Immature natural killer cell (primary cell): ENCODE measurements at places on chromosomes 2 and 18.

GRCh38 chr2:64223055-64223454 lies 78.8 kb upstream of the PELI1 start:
- no peak for DNase-seq
- H3K36me3 ChIP-seq, result no peaks in the 10 kb centered on the region
- no peaks in the 10 kb centered on the region for H3K27me3 ChIP-seq
- H3K4me3 ChIP-seq, result no peak overlapping the region
- no peak overlapping the region for H3K27ac ChIP-seq

GRCh38 chr2:201452058-201452921 lies 750 bp downstream of the STRADB start:
- H3K4me3 ChIP-seq, result peak overlapping the region; percentile 90
- peak overlapping the region; percentile 83 for H3K27ac ChIP-seq
- H3K36me3 ChIP-seq, result no peaks in the 10 kb centered on the region
- peaks cover 50% of the 10 kb centered on the region for H3K4me1 ChIP-seq
- no peak for DNase-seq

DNA sequence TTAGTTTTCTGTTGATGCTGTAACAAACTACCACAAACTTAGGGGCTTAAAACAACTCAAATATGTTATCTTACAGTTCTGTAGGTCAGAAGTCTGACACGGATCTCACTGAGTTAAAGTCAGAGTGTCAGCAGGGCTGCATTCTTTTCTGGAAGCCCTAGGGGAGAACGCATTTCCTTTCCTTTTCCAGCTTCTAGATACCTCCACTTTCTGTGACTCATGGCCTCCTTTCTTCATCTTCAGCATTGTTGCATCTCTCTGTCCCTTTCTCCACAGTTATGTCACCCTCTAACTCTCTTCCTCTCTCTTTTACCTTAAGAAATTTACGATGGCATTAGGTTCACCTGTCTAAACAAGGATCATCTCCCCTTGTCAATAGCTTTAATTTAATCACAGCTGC lies 13.3 kb upstream of the PPP4R1 start:
- no peak for DNase-seq
- H3K4me1 ChIP-seq, result no peaks in the 10 kb centered on the region
- no peak overlapping the region for H3K27ac ChIP-seq
- peaks cover 7% of the 10 kb centered on the region for H3K27me3 ChIP-seq
- no peak overlapping the region for H3K4me3 ChIP-seq
- no peaks in the 10 kb centered on the region for H3K36me3 ChIP-seq

GRCh38 chr18:13112982-13113381 lies 105.6 kb upstream of the LDLRAD4 start:
- no peaks in the 10 kb centered on the region for H3K4me1 ChIP-seq
- H3K27me3 ChIP-seq, result peaks cover 2% of the 10 kb centered on the region
- DNase-seq, result no peak
- no peak overlapping the region for H3K27ac ChIP-seq
- peaks cover 44% of the 10 kb centered on the region for H3K36me3 ChIP-seq

- no peak overlapping the region for H3K4me3 ChIP-seq
- no peak overlapping the region for H3K27ac ChIP-seq
- peaks cover 1% of the 10 kb centered on the region for H3K27me3 ChIP-seq
- no peaks in the 10 kb centered on the region for H3K4me1 ChIP-seq
Measured at GRCh38 chr18:48668466-48669179, 129.8 kb downstream of the CTIF start.

DNA sequence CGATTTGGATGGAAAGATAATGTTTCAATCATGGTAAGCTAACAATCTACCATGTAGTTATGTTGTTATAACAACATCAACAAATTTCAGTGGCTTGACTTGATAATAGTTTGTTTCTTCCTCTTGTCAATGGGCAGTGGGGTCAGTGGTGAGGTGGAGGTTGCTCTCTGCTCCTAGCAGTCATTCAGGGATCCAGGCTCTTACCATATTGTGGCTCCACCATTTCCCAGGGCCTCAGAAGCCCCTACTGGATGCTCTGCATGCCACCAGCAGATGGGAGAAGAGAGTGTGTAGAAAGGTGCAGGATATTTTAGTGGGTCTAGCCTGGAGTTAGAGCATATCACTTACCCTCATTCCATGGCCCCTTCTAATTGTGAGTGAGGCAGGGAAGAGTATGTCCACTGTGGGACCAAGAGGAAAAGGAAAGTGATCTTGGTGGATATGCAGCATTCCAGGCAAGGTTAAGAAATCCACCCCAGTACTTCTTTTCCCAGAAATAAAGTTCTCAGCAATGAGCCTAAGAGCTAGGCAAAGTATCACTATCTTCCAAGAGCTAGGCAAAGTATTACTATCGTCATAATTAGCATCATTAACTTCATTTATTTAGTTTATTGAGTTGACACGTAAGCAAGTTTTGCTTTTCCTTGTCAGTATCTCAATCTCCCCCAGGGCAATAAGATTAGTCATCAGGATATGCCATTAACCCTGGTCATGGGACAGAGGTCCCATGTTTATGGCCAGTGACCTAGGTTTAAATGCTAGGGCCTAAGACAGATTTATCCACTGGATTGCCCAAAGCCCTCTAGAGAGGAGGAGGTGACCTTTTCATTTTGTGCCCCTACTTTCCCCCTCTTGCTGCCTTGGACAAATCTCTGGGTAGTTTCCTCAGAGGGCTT lies 4.2 kb upstream of the IWS1 start:
- H3K36me3 ChIP-seq, result no peaks in the 10 kb centered on the region
- no peak overlapping the region for H3K27ac ChIP-seq
- no peak for DNase-seq
- peaks cover 17% of the 10 kb centered on the region for H3K4me1 ChIP-seq
- peaks cover 8% of the 10 kb centered on the region for H3K27me3 ChIP-seq

GRCh38 chr2:119254601-119255080 lies 31.0 kb downstream of the STEAP3 start:
- peaks cover 6% of the 10 kb centered on the region for H3K27me3 ChIP-seq
- no peak overlapping the region for H3K27ac ChIP-seq
- no peak overlapping the region for H3K4me3 ChIP-seq
- H3K4me1 ChIP-seq, result no peaks in the 10 kb centered on the region
- DNase-seq, result no peak

DNA sequence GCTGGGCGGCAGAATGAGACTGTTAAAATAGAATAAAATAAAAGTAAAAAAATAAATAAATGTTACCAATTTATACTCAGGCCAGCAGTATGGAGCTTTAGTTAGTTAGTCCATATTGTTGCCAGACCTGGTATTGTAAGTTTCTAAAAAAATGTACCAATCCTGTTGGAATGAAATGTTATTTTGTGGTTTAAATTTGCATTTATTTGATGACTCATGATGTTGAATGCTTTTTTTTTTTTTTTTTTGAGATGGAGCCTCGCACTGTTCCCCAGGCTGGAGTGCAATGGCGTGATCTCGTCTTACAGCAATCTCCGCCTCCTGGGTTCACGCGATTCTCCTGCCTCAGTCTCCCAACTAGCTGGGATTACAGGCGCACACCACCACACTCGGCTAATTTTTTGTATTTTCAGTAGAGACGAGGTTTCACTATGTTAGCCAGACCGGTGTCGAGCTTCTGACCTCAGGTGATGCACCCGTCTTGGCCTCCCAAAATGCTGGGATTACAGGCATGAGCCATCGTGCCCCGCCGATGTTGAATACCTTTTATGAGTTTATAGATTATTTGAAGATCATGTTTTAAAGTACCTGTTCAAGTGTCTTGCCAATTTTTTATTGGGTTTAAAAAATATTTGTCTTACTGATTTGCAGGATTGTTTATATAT lies 5.7 kb upstream of the PTPRN start:
- no peak overlapping the region for H3K4me3 ChIP-seq
- H3K27ac ChIP-seq, result no peak overlapping the region
- no peaks in the 10 kb centered on the region for H3K4me1 ChIP-seq

GRCh38 chr2:100011272-100011731 lies 131.1 kb downstream of the AFF3 start:
- no peaks in the 10 kb centered on the region for H3K4me1 ChIP-seq
- no peaks in the 10 kb centered on the region for H3K36me3 ChIP-seq
- no peaks in the 10 kb centered on the region for H3K27me3 ChIP-seq
- no peak overlapping the region for H3K4me3 ChIP-seq
- H3K27ac ChIP-seq, result no peak overlapping the region

DNA sequence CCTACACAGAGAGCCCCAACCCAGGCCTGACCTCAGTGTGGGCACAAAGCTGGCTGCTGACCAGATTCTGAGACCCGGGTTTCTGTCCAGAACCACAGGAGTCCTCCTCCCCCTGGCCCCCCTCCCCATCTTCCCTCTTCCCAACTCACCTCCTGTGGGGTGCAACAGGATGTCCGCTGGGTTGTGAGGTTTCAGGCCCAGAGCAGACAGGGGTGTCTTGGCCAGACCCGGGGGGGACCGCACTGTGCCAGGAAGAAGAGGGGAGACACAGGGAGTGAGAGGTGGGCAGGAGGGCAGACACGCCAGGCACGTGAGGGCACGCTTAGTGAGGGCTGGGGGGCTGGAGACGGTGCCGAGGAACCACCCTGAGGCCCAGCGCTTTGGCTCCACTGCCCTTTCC lies 171.5 kb downstream of the TNS1 start:
- H3K27me3 ChIP-seq, result peaks cover 4% of the 10 kb centered on the region
- H3K36me3 ChIP-seq, result no peaks in the 10 kb centered on the region
- no peak overlapping the region for H3K4me3 ChIP-seq
- no peak for DNase-seq

DNA sequence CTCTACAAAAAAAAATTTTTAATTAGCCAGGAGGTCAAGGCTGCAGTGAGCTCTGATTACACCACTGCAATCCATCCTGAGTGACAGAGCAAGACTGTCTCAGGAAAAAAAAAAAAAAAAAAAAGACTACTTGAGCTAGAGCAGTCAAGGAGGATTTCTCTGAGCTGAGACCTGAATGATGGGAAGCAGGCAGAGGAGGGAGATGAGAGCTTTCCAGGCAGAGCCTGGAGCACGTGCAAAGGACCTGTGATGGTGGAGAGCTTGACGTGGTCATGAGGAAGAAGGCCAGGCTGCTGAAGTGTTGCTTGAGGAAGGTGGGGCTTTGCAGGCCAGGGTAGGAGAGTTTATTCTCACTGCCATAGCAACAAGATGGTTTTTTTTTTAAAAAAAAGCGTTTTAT lies 51.9 kb upstream of the POMC start:
- H3K4me3 ChIP-seq, result no peak overlapping the region
- peaks cover 5% of the 10 kb centered on the region for H3K4me1 ChIP-seq
- H3K27me3 ChIP-seq, result peaks cover 4% of the 10 kb centered on the region
- H3K27ac ChIP-seq, result no peak overlapping the region
- H3K36me3 ChIP-seq, result no peaks in the 10 kb centered on the region
- DNase-seq, result no peak

GRCh38 chr2:238060096-238060541 lies 682 bp upstream of the SCLY start:
- H3K4me1 ChIP-seq, result peaks cover 48% of the 10 kb centered on the region
- H3K27me3 ChIP-seq, result peaks cover 14% of the 10 kb centered on the region
- DNase-seq, result no peak
- peaks cover 9% of the 10 kb centered on the region for H3K36me3 ChIP-seq
- H3K4me3 ChIP-seq, result peak overlapping the region; percentile 87
